ENCODE measurements at places on chromosomes 13 and 19. TPM values are rescaled to one million over a fixed set of nuclear protein-coding genes. Genes with fewer than 3 reads are reported as not detected.

NLRP4 gene
- not detected for total RNA-seq

CYP4F8 gene
- not detected for total RNA-seq

CYP2A6 gene
- 0.31 TPM for total RNA-seq

PDCD2L gene
- total RNA-seq, result 5.0 TPM

ZGLP1 gene
- 7.8 TPM for total RNA-seq

GNG7 gene
- total RNA-seq, result 3.8 TPM

GTF2F2 gene
- total RNA-seq, result 15.5 TPM

DNA sequence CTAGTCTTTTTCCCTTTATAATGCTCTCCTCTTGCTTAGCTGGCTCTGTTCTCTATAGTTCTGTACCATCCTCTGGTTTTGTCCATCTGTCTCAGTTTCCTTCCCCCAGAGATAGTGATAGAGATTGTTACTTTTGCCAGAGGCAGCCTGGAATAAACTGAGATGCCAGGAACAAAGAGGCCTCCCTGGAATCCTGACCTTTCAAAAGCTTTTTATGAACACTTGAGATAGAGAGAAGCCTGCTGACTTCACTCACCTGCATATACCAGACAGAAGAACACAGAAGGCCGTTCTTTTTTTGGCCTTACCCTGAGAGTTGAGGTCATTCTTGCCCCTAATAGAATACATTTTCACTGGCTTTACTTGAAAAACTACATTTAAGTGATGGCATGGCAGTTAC, 150.2 kb downstream of the LHFPL6 start:
- DNase-seq, result no peak

DNA sequence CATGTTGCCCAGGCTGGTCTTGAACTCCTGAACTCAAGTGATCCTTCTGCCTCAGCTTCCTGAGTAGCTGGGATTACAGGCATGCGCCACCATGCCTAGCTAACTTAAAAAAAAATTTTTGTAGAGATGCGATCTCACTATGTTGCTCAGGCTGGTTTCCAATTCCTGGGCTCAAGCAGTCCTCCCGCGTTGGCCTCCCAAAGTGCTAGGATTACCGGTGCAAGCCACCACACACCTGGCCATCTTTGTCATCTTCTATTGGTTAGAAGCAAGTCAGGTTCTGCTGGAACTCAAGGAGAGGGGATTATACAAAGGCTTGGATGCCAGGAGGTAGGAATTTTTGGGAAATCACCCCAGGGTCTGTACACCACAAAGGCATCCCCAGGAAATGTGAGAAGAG, 25.2 kb downstream of the TNFSF14 start:
- DNase-seq, result no peak

DNA sequence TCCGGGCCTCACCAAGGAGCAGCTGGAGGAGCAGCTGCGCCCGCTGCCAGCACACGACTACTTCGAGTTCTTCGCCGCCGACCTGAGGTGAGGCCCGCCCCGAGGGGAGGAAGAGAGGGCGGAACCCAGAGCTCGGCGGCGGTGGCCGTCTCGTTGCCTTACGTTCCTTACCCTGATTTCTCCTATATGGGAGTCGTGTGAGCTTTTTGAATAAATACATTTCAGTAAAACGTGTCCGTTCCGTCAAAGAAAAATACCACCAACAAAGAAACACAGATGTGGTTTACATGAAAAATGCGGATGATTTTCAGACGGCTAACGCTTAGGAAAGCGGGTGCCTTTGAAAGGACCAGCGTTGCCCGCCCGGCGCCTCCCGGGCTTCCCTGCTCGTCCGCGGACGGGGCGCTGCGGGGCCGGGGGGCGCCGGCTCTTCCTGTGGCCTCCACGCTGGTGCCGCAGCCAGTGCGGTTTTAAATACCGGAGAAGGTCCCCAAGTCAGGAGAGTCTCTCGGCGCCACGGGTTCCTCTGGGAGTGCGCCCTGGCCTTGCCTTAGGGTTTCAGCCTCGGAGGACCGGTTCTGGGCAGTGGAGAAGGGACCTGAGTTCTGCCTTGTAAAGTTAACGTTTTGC, 755 bp downstream of the UPF3A start:
- peak; percentile 77 for DNase-seq

- no peak for DNase-seq
These were observed 16.7 kb upstream of the EPOR start for GRCh38 chr19:11400798-11401197.

DNA sequence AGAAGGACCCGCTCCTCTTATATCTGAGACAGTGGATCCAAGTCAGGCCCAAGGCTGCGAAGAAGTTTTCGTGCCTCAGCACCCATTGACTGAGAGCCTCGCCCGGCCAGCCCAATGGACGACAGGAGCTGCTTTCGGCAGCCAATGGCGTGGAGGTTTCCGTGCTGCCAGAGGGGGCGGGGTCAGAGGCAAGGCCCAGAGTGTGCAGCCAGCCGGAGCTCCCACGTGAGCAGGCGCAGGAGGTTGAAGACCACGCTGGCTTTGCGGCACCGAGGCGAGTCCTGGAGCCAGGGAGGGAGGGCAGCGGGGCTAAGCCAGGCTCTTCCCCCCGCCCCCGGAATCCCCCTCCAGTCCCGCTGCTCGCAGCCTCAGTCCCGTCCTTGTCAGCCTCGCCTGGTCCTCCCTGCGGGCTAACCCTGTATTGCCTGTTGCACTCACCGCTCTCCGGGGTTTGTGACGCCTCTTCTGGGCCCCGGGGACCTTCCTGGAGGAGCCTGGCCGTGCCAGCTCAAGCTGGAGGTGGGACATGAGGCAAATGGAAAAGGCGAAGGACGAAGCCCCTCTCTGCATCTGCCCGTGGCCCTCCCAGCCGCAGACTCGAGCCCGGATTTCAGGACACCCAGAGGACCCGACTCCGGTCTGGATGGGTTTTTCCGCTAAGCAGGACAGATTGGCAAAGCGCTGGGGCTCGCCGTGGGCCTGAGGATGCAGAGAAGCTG, 1.5 kb downstream of the IFNL4 start:
- DNase-seq, result no peak

GRCh38 chr13:112569821-112570220, 18.1 kb downstream of the TUBGCP3 start:
- no peak for DNase-seq

- no peak for DNase-seq
These were observed 27.1 kb downstream of the DGKH start for GRCh38 chr13:42075517-42075916.

Measured in left lung (tissue), 14 donors.